NCI-H345 (cell line): ENCODE measurements at places on chromosomes 3 and 15.

DNA sequence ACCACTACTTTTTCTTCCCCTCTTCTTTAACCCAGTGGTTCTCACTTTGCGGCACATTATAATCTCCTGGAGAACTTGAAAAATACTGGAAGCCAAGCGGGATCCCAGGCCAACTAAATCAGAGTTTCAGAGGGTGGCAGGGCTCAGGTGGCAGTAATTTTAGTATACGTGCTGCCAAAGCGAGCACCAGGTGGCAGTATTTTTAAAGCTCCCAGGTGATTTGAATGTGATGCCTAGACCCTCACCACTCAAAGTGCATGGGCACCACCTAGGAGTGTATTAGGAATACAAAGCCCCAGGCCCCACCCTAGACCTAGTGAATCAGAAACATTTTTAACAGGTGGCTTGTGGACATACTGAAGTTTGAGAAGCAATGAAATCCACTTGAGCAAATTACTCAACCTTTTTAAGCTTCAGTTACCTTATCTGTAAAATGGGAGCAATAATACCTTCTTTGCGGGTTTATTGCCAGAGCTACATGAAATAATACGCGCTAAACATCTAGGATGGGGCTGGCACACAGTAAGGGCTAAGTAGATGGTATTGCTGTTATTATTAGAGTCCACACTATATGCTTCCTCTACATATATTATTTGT, 8.3 kb downstream of the B3GALNT1 start:
- DNase-seq: peak; percentile 7

- no peak for DNase-seq
Observed at GRCh38 chr15:94736236-94736635, 504.9 kb downstream of the MCTP2 start.

- no peak for DNase-seq
Observed at GRCh38 chr3:115551016-115551415, 72.3 kb upstream of the GAP43 start.

GRCh38 chr15:74889883-74890664, at the start of gene MPI:
TSS of gene MPI (plus strand) at chr15:74890042. CDS start at chr15:74890074, 32 bp downstream.
- DNase-seq: peak; percentile 75

GRCh38 chr3:5115506-5116162, 6.5 kb upstream of the ARL8B start:
- DNase-seq: no peak

DNA sequence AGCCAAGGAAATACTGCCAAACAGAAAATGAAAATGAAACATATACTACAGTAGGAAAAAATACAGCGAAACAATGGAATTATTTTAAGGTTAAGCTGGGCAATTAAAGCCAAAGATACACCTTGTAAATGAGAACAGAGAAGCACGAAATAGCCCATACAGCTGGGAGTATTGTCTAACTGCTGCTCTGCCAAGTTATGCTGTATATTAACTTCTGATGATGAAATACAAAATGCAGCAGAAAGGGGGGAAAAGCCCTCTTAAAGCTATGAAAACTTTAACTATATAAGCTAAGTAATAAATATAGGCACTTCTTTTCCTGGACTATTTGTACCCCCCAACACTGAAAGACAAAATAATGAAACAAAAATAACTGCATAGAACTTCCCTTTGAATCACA, 449.0 kb downstream of the FOXP1 start:
- no peak for DNase-seq

DNA sequence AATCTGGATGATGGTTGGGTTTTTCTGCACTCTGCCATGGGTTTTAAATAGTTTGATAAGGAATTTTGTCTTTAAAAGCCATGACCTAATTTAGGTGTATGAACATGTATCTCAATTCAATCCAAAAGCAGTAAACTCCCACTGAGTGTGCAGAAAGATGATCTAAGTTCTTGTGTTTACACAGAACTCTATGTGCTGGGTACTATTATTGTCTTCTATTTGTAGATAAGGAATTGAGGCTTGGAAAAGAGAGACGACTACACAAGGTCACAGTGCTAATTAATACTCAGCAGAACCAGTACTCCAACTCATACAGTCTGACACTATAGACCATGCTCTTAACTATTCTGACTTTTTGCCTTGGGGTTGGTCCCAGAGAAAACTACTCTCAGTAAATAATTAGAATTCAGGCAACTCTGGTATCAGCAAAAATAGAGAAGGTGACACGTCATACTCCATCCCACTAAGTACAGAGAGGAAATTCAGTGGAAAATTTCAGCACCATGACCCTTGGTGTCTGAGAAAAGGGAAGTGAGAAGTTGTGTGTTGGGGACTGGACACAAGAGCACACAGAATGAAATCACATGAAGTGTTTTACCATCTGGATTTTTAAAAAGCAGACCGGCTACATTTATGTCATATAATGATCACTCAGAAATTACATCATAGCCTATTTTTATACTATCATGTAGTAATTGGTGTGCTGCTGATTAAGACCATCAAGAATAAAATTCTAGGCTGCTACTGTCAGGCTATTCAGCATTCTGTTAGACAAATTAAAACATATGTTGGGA, 18.3 kb upstream of the MYH15 start:
- DNase-seq: no peak

DNA sequence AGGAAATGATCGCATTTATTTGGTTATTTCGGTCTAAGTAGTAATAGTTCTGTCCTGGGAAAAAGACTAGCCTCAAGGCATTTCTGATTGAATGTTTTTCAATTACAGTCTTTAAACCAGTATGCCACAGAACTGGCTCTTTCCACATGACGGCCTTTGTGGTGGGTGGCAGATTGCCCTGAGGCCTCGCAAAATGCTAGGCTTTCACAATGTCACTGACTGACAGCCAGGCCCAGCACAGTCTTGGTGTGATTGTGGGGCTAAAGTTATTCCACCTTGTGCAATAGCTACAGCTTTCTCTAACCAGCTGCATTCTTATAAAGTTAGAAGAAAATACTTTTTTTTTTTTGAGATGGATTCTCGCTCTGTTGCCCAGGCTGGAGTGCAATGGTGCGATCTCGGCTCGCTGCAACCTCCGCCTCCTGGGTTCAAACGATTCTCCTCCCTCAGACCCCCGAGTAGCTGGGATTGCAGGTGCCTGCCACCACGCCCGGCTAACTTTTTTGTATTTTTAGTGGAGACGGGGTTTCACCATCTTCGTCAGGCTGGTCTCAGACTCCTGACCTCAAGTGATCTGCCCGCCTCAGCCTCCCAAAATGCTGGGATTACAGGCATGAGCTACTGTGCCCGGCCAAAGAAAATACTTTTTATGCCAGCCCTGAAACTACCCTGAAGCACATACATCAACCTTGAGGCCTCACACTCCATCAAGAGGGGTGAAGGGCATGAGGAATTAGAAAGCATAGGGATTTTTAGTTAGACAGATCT, 2.5 kb upstream of the ADIPOQ start:
- no peak for DNase-seq

DNA sequence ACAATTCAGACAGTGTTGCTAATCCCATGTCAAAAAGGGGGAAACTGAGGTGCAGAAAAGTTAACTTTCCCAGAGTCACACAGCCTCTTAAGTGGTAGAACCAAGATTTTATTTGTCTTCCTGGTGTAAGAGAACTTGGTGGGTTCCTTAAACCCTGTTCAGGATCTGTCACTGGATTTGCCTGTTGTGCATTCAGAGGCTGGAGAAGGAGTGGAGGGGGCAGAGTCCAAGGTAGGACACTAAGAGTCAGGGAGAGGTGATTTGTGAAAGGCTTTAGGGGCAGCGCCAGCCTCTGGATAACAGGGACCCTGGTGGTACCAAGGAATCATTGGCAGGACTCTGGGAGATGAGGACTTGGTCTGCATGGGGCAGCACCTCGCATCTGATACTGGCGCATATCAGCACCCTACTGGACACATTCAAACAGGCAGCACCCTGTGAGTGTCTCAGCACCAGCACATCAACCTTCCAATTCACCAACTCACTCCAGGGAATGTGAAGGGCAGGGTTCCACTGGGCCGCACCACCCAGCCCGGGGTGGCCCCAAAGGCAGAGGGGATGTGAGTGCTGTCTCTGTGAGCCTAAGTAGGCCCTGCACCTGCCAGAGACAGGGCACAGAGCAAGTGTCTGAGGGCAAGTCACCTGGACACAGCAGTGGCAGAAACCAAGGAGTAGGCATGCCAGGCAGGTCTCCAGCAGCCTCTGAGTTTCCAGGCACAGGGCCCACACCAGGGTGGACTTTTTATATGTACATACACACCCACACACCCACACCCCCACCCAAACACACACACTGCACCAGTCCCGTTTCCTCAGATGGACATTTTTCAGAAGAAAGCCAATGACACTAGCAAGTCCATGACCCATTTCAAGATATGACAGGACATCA, 71.6 kb downstream of the LIPC start:
- DNase-seq: no peak

- DNase-seq: no peak
Observed at GRCh38 chr3:181969925-181970324, 258.2 kb downstream of the SOX2 start.

DNA sequence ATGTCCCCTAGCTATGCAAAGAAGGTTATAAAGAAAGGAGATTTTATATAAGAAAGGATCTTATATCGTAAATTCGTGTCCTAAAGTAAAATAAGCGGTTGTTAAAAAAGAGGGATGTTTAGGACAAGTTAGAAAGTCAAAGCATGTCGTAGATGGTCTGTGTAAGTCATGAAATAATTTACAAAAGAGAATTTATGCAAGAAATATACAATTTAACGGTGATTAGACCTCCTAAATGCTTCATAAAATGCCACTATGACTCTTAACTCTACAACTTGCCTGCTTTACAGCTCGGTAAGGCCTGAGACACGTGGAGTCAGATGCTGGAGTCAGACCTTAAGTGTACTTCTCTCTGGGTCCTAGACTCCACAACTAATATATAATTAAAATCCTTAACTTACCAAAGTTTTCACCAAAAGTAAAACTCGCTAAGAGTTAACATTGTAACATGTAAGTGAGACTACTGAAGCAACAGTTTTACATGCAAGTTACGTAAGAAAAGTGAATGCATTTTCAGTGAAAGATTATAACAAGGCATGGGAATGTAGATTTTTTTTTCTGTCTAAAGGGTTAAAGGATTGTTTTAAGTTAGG, 13.3 kb upstream of the SRPRB start:
- no peak for DNase-seq

DNA sequence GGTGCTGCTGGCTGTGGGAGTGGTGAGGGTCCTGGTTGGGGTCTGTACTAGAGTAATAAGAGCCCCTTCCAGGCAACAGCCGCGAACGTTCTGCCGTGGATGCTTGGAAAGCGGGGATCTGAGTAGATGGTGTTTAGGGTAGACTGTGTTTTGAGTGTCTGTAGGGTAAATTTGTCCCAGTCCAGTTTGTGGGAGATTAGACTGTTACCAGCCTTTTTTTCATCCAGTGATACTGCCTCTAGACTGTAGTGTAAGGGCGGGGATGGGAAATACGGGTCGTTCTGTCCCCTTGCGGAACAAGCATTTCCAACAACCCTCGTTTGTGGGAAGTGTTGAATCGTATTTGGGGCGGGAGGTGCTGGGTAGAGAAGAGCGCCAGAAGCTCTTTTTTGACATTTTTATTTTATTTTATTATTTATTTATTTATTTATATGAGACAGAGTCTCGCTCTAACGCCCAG, 424 bp downstream of the HAUS2 start:
- no peak for DNase-seq

DNA sequence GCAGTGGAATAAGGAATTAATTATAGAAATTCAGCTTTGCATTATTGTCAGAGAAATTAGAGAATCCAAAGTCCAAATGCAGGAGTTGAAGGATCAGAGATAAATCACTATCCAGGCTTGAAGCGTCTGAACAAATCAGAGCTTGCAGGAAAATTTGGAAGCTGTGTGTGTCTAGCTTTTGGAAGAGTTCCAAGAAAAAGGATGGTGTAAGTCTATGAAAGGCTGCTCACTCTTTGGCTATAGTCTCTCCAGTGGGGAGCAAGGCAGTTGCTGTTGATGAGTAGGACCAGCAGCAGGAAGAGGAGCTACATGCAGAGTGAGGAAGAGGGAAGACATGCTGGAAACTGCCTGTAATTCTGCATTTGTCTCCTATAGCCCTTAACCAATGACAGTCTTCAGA, 464.3 kb upstream of the GRM7 start:
- DNase-seq: peak; percentile 43

DNA sequence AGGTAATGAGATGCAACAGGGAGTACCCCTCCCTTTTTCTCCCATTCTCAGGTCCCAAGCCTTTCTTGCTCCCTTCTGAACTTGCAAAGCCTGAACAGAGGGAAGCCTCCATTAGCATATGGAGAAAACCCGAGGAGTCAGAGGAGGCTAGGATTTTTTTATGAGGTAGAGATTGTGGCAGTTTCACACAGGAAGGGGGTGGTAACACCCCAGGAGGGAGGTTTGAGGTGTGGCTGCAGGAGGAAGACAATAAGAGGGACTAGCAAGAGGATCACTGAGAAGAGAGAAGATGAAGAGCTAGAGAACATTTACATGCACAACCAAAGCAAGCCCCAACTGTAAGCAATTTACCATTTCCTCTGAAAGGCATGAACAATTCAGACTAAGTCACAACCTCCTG, 322.7 kb downstream of the SV2B start:
- DNase-seq: no peak

DNA sequence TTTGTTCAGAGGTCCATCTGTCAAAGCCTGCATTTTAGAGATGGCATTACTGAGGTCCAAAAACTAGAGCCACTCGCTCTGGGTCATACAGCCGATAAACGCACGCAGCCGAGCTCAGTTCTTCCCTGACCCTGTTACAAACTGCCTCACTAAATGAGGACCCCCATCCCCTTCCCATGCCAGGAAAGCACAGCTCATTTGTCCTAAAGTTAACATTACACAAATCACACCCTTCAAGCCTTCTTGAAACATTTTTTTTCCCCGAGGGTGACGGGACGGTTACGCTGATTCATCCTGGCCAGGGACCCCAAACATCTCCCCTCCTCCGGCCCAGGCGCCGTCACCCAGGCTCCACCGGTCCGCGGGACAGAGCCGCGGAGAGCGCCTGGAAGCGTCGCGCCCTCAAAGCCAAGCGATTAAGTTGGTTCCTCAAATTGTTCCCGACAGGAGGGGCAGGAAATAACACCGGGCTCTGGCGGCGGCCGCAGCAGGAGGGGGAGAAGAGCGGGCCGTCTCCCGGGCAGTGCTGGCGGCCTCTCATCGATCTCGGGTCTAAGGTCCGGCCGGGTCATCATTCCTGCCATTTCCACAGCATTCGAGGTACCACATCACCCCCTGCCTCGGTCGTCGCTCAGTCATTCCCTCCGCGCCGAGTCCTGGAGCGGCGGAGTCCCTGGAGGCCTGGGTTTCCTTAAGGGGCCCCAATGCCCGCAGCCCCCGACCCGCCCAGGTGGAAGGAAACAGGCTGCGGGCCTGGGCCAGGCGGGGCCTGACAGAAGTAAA, 619 bp upstream of the CMTM8 start:
- no peak for DNase-seq

GRCh38 chr3:123018683-123019082, 8.9 kb downstream of the SEMA5B start:
- no peak for DNase-seq

DNA sequence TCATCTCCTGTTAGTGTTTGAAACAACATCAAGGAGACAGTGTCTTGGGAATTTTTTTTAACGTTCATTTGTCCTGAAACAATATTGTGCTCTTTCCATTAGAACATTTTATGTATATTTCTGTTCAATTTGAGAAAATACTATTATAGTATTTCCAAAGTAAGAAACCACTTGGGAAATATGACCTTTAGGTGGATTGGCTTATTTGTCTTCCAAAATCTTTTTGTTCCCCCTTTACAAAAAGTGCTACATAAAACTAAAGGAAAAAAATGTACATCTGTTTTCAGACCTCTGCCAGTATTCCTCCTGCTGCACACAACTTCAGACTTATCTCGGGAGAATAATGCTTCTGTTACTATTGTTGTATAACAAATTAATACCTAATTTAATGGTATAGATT, 165.9 kb upstream of the AGTR1 start:
- no peak for DNase-seq

- no peak for DNase-seq
Observed at GRCh38 chr3:78255403-78255802, 1215.5 kb downstream of the ROBO2 start.
